Suppressor macrophage (primary cell): ENCODE measurements at places on chromosomes 16 and 17.

- no peak for DNase-seq
Observed at GRCh38 chr16:65546353-65546791, 424.5 kb upstream of the CDH11 start.

- peak; percentile 43 for DNase-seq
Observed at GRCh38 chr17:7856011-7856810, 1.1 kb downstream of the NAA38 start.

- peak; percentile 95 for DNase-seq
Observed at GRCh38 chr17:8056232-8056975, 17.5 kb downstream of the ALOX15B start.

DNA sequence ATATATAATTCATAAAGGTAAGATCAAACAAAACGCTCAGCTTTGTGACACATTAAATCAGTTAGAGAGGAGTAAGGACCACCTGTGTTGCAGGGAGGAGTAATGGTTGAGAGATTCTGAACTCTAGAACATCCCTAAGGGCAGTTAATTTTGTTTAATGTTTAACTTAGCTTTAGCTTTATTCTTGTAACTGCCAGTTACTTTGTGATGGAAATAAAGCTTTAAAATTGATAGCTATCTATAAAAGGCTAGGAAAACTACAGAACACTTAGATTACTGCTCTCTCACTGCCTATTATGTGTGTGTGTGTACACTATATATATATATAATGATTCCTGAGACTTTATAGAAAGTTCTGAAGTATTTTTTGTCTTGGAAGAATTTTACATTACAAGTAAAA is 37.8 kb downstream of the PTRH2 start:
- no peak for DNase-seq

GRCh38 chr16:729768-730665 is 3.1 kb downstream of the HAGHL start:
- DNase-seq: no peak

GRCh38 chr17:52202520-52203080 is 44.1 kb upstream of the CA10 start:
- no peak for DNase-seq

DNA sequence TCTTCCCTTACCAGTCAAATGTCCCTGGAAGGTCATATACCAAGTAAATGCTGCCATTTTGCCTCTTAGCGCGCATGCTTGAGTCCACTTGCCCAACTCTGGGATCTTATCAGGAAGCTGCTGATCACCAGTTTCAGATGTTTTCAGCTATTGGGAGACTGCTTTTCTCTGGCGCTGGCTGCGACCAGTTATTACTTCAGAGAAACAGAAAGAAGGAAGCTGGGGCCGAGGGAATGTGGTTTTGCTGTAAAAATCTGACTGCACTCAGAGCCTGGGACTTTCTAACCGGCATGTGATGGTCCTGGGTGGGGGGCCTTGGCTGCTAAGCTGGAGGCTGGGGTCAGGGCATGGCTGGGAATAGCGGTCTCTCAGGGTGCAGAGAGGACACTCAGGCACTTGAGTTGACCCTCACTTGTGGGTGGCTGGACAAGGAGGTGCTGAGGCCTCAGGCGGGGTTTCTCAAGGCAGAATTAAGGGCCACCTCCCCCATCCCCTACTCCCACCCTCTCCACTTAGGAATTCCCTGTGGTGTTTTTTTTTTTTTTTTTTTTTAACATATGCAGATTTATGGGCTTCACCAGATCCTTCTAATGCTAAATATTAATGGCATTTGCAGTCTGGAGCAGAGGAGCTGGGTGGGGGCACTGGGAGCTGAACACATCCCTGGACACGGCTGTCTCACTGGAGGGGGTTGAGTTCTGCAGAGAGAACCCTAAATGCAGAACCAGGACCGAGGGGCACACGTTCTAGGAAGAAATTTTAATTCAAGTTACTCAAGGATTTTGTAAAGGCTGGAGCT is 145.8 kb downstream of the CYLD start:
- peak; percentile 60 for DNase-seq

GRCh38 chr17:34222722-34223497 is 32.2 kb upstream of the CCL2 start:
- DNase-seq: no peak

DNA sequence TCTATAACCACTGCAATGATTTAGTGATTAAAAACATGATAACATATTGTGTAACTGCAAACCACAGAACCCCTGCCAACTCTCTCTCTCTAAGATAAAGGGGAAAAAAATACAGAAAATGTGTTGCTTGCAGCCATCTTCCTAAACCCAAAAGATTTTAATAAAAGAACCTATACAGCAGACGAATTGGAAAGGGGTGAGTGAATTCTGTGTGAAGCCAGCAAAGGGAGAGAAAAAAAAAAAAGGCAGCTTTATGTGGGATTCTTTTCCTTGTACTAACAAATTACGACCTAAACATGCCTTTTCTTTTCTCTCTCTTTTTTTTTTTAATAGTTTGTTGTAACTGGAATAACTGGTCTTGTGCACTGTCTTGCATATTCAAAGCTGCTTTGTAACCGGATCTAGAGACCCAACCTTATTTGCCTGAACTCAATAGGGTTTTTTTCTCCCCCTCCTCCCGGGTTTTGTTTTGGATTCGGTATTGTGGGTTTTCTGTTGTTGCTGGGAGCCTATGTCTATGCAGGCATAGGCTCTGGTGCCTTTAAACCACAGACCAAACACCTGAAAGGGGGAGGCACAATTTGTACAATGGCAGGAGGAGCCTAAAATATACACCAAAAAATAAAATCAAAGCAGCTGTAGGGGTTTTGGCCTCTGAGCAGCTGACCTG is 7.0 kb upstream of the ZFHX3 start:
- no peak for DNase-seq

- DNase-seq: peak; percentile 49
Observed at GRCh38 chr17:75105126-75106080, 4.4 kb upstream of the ARMC7 start.

- no peak for DNase-seq
Observed at GRCh38 chr17:31568121-31568520, 176.6 kb downstream of the RAB11FIP4 start.

DNA sequence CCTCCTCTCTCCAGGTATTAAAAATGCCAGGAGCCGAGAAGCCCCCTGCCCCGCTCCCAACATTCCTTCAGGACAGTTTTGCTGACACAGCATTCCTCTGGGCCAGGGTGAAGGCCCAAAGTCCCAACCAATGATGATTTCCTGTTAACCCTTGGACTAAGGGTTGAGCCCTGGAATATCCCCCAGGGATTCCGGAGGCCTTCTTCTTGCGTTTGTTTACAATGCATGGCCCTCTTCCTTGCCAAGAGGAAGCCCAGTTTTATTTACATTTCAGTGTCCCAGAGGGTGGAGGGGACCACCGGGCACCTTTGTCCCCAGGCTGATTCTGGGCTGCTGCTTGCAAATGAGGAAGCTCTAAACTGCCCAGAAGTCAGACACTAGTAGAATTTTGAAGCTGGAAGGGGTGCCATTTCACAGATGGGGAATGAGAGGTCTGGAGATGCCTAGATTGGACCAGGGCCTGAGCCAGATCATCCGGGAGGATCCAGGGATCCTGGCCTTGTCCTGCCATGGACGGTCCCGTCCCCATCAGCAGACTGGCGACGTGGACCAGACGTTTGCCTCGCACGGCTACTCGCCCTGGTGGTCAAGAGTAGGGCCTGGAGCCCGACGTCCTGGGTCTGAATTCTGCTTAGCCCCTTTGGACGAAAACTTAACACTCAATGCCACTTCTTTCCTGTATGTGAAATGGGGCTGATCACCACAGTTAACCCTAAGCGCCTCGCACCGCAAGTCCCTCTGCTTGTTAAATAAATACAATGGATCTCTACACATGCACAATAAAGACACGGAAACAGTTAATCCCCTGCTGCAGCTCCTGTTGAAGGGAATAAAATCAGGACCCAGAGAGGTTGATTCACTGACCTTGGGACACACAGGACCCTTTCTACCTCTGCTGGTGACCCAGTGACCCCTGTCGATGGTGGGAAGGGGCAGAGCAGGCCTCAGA is 55.6 kb upstream of the CIBAR2 start:
- DNase-seq: no peak

DNA sequence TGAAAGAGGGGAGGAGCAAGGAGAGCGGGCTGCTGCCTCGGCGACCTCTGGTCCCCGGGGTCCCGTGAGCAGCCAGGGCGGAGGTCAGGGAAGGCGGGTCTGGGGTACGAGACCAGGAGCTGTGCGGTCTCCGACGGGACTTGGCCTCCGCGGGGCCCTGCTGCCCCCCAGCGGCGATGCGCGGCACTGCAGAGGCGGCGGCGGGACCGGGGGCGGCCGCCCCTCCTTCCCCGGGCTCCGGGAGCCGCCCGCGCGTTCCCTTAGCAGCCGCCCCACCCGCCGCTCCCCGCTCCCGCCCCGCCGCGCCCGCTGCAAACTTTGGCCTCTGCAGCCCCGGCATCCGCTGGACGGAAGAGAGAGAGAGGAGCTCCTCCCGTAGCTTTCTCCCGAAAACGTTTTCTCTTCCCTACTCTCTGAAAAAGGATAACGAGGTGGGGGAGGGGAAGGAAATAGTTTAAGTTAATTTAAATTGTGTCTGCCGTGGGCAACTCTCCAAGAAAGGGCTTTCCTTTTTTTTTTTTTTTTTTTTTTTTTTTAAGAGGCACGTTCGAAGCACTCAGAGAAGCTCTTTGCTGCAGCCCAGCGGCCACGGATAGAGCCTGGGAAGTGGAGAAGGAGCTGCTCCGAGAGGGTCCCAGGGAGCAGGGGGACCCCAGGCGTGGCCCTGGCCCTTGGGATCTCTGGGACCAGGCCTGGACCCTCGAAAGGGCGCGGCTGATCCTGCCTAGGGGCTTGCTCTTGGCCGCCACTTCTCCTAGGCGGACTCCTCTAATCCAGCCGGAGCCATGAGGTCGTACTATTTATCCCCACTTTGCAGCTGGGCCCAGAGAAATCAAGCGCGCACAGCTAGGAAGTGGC is 43.2 kb downstream of the C16orf82 start:
- DNase-seq: peak; percentile 54

- peak; percentile 54 for DNase-seq
Observed at GRCh38 chr17:47633996-47634395, 15.7 kb upstream of the KPNB1 start.

DNA sequence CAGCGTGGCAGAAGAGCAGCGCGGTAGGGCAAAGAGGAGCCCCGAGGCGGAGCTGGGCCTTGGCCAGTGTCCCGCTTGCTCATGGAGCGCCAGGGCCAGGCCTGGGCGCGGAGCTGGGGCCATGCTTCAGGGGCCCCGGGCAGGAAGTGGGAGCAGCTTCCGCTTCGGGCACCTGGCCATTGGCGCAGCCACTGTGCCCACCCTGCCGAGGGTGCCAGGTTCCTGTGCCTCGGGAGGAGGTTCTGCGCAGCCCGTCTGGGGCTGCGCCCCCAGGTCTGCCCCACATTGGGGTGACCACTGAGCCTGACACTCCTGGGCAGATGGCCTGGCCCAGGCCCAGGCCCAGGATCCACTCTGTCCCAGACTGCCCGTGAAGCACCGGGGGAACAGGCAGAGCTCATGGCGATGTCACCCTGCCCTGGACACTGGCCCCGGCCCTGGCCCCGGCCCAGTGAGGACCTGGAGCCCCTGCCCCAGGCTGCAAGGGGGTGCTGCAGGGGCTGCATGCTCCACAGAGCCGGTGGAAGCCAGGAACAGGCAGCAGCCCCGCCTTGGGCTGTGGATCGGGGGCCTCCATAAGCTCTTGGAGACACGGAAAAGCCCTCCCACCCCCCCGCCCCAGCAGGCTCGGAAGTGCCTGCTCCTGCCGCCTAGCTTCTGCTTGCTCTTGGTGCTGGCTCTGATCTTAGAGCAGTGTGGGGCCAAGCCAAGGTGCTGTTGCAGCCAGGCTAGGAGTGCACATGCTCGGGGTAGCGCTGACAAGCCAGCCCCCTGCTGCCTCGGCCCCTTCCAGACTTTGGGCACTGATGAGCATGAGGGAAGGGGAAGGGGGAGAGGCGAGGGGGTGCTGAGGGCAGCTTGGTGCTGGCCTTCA is 35.9 kb upstream of the FOXJ1 start:
- no peak for DNase-seq

DNA sequence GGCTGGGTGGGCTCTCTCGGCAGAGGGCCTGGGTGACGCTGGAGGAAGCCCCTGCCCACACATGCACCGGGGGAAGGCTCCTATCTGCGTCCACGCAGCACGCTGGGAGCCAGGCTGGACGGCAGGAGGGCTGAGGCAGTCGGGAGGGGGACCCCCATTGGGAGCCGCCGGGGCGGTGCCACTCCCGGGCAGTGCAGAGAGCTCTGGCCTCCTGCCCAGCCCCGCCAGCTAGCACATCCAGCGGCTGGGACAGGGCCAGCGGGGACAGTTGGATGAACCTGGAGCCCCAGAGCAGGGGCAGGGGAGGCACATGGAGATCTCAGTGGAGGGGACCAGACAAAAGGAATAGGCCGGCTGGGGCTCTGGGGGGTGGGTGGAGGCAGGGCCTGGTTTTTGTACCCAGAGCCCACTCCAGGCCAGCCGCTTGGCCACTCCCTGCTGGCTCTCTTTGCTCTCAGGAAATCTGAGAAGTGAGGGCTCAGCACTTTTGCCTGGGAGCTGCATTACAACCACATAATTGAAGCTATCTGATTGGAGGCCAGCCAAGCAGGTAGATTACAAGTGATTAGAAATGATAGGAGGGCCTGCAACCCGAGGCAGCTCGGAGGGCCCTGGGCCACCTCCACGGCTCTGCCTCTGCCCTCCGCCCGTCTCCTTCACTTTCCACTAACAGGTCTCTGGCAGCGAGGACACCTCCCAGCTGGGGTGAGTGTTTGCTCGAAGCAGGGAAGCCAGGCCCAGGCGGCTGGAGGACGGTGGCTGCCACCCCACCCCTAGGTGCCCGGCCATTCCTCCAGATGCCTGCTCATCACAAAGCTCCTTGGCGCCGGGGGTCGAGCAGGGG is 40.1 kb downstream of the ENGASE start:
- no peak for DNase-seq

- DNase-seq: no peak
Observed at GRCh38 chr16:4795181-4795827, at the start of gene SMIM22. TSS of gene SMIM22 (plus strand) at chr16:4795369. CDS start at chr16:4795735, 366 bp downstream.

- DNase-seq: no peak
Observed at GRCh38 chr17:76462556-76463290, 4.7 kb upstream of the AANAT start.

GRCh38 chr17:75475851-75476250 is 19.4 kb downstream of the TMEM94 start:
- no peak for DNase-seq

DNA sequence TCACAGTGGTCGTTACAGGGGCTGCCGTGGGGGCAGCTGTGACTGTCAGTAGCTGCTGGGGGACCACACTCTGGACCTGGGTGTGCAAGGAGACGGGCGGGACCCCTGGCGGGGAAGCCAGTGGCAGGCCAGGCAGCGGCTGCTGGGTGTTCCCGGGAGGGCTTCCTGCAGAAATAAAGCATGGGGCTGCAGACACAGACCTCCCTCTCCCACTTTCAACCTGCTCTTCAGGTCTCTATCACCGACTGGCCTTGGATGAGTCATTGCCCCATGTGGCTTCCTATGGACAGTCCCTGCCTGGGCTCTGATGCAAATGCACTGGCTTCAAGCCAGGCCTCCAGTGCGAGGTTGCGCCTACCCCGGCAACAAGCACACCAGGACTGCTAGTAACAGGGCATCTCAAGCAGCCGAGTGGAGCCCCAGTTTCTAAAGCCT is 17.2 kb downstream of the SREBF1 start:
- DNase-seq: peak; percentile 88

DNA sequence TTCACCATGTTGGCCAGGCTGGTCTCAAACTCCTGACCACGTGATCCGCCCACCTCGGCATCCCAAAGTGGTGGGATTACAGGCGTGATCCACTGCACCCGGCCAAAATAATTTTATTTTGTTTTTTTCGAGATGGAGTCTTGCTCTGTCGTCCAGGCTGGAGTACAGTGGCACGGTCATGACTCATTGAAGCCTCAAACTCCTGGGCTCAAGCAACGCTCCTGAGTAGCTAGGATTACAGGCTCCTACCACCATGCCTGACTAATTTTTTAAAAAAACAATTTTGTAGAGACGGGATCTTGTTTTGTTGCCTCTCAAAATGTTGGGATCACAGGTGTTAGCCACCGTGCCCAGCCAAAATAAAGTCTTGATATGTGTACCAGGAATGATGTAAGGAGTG is 2.4 kb upstream of the TTLL6 start:
- no peak for DNase-seq
